ENCODE measurements at places on chromosomes 13 and 19. TPM values are rescaled to one million over a fixed set of nuclear protein-coding genes. Genes with fewer than 3 reads are reported as not detected.
A peak's percentile ranks its signal among the peaks of the same experiment; 100 is the strongest.

- no peaks in the 10 kb centered on the region for H3K27me3 ChIP-seq
- H3K4me3 ChIP-seq = no peak overlapping the region
- H3K36me3 ChIP-seq = no peaks in the 10 kb centered on the region
- no peak overlapping the region for H3K27ac ChIP-seq
- H3K4me1 ChIP-seq = no peaks in the 10 kb centered on the region
Measured at GRCh38 chr13:89163096-89163495, 1491.9 kb downstream of the SLITRK5 start.

The MEGF8 gene
- total RNA-seq = 9.1 TPM

- no peak overlapping the region for H3K4me3 ChIP-seq
- no peak overlapping the region for H3K27ac ChIP-seq
- peaks cover 3% of the 10 kb centered on the region for H3K4me1 ChIP-seq
Measured at GRCh38 chr19:8147582-8147978, 1.8 kb downstream of the FBN3 start.

GRCh38 chr19:11380653-11381537 is 3.2 kb downstream of the EPOR start:
- H3K4me1 ChIP-seq = peaks cover 42% of the 10 kb centered on the region
- H3K27me3 ChIP-seq = peaks cover 14% of the 10 kb centered on the region
- peak overlapping the region; percentile 99 for H3K27ac ChIP-seq
- DNase-seq = peak; percentile 99
- H3K4me3 ChIP-seq = peak overlapping the region; percentile 87
- H3K36me3 ChIP-seq = peaks cover 14% of the 10 kb centered on the region

The GNA15 gene
- total RNA-seq = 134 TPM

The TSSK6 gene
- total RNA-seq = 4.4 TPM

- H3K4me1 ChIP-seq = peaks cover 23% of the 10 kb centered on the region
- DNase-seq = peak; percentile 92
- peak within 1 kb of the TSS; percentile 89 for H3K4me3 ChIP-seq
- H3K36me3 ChIP-seq = peaks cover 33% of the 10 kb centered on the region
Measured at GRCh38 chr19:18173572-18174288, at the start of gene IFI30. IFI30 (plus strand) TSS chr19:18173813; CDS start chr19:18173842, 29 bp downstream.

DNA sequence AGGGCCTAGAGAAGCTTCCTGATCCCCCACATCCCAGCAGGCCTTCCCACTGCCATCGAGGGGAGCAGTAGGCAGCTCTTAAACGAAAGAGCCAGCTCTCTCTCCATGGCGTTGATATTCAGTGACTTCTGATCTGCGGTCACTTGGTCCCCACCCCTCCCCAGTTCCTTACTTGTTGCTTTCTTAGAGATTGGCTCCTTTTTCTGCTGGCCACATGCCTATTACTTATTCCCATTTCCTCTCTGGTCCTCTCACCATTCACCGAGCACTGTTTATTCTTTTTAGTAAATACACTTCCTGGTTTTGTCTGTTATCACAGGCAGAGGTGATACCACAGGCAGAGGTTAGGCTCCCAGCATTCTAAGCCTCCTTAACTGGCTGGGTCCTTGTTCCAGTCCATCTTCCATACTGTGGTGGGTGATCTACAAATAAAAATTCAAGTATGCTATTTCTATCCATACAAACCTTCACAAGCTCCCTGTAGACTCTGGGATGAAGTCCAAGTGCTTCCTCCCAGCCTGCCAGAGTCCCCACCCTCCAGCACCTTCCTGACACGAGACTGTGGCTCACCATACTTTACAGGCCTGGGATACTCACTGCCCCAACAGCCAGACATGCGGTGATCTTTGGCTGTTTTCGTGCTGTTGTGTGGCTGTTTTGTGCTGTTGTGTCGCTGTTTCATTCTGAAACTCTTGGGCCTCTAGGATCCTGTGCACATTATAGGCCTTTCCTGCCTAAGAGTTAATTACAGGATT is 315.9 kb downstream of the ATP8A2 start:
- DNase-seq = no peak
- peaks cover 6% of the 10 kb centered on the region for H3K27me3 ChIP-seq
- no peak overlapping the region for H3K4me3 ChIP-seq
- no peaks in the 10 kb centered on the region for H3K36me3 ChIP-seq

- no peak overlapping the region for H3K4me3 ChIP-seq
- H3K27me3 ChIP-seq = no peaks in the 10 kb centered on the region
- H3K36me3 ChIP-seq = no peaks in the 10 kb centered on the region
- H3K4me1 ChIP-seq = no peaks in the 10 kb centered on the region
Measured at GRCh38 chr13:83117046-83117445, 765.2 kb downstream of the SLITRK1 start.

The ZNF675 gene
- 17.3 TPM for total RNA-seq

The PCSK4 gene
- total RNA-seq = 1.6 TPM

DNA sequence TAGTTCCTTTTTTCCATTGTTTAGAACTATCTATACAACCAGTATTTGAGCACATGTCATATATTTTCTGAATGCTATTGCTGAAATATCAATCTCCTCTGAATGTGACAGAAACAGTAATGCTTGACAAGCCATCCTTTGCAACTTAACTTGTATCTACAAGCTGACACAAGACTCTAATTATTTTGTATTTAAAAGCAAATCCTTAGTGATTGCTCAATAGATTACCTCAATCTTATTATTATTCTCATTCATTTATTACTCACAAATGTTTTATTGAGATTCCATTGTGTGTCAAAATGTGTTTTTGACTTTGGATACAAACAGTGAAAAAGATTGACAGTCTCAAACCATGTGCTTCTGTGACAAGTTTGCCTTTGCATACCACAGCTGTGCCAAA is 787.8 kb upstream of the PRR20A start:
- H3K36me3 ChIP-seq = no peaks in the 10 kb centered on the region
- no peak overlapping the region for H3K27ac ChIP-seq
- H3K27me3 ChIP-seq = no peaks in the 10 kb centered on the region
- no peak overlapping the region for H3K4me3 ChIP-seq
- no peak for DNase-seq

The ZNF440 gene
- 7.4 TPM for total RNA-seq

The OR7A5 gene
- not detected for total RNA-seq

The RUVBL2 gene
- 195 TPM for total RNA-seq

The FSD1 gene
- total RNA-seq = 44.2 TPM

DNA sequence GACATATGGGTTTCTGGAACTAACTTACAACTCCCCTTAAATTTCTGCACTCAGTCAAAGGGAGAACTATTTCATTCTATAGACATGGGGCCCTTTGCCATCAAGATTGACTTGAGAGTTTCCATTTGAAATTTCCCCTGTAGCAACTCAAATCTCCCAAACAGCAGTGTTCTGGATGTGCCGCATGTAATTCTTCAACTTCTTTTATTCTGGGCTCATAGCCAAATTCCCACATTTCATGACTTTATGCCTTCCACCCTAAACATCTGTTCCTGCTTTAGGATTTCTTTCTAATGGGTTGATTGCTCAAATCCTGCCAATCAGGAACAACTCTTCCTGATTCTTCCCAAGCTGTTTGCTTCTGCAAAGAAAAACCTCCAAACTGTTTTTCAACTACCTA is 336.0 kb downstream of the TBC1D4 start:
- DNase-seq = no peak
- no peaks in the 10 kb centered on the region for H3K36me3 ChIP-seq
- H3K4me1 ChIP-seq = no peaks in the 10 kb centered on the region

DNA sequence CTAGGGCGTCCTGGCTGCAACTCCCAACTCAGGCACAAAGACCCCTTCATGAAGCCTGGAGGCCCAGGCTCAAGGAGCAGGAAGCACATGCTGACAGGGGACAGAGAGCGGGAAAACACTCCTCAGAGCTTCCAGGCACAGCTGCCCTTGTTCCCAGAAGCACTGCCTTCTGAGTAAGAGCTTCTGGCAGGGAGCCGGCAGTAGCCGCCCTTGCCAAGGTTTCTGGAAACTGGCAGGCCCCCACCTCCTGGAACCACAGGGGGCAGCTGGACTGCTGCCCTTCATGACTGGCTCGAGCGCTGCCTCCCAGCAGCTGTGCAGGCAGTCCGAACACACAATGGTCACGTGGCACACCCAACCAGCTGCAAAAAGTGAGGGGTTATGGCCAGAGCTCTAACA is 33.6 kb upstream of the EPHX3 start:
- DNase-seq = no peak
- no peak overlapping the region for H3K4me3 ChIP-seq
- H3K27me3 ChIP-seq = no peaks in the 10 kb centered on the region
- H3K36me3 ChIP-seq = peaks cover 63% of the 10 kb centered on the region

The ZNF415 gene
- total RNA-seq = 0.78 TPM

The KPNA3 gene
- total RNA-seq = 58.8 TPM

- no peaks in the 10 kb centered on the region for H3K36me3 ChIP-seq
- no peak overlapping the region for H3K27ac ChIP-seq
- DNase-seq = peak; percentile 31
- H3K4me1 ChIP-seq = peaks cover 1% of the 10 kb centered on the region
- H3K4me3 ChIP-seq = no peak overlapping the region
- H3K27me3 ChIP-seq = peaks cover 2% of the 10 kb centered on the region
Measured at GRCh38 chr13:44111701-44112100, 232.0 kb downstream of the LACC1 start.

DNA sequence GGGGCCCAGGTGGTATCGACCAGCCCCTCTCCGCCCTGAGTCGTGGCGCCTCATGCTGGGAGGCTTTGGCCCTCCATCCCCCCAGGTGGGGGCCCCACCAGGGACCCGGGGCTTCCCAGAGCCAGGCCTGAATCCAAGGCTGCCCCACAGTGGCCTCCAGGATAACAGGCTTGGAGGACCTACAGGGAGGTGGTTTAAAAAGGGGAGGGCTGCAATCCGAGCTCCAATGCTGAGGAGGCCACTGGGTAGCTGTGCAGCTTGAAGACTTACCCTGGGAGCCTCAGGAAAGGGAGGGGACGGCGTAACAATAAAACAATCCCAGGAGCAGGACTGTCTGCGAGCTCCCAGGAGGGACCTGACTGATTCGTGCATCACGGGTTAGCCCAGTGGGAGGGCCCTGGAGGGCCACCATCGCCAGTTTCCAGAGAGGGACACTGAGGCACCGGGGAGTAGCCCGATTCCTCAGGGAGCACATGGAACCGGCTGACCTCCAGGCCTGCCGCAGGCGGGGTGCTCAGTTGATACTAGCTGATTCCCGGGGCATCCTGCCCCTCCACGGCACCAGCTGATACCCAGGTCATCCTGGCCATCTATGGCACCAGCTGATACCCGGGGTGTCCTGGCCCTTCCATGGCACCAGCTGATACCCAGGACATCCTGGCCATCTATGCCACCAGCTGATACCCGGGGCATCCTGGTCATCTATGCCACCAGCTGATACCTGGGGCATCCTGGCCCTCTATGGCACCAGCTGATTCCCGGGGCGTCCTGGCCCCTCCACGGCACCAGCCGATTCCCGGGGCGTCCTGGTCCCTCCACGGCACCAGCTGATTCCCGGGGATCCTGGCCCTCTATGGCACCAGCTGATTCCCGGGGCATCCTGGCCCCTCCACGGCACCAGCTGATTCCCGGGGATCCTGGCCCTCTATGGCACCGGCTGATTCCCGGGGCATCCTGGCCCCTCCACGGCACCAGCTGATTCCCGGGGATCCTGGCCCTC is 3.7 kb upstream of the C2CD4C start:
- H3K27me3 ChIP-seq = peaks cover 11% of the 10 kb centered on the region
- peaks cover 5% of the 10 kb centered on the region for H3K4me1 ChIP-seq
- DNase-seq = no peak
- H3K4me3 ChIP-seq = no peak overlapping the region

- no peaks in the 10 kb centered on the region for H3K27me3 ChIP-seq
- no peak for DNase-seq
- H3K27ac ChIP-seq = no peak overlapping the region
- no peaks in the 10 kb centered on the region for H3K36me3 ChIP-seq
- H3K4me1 ChIP-seq = no peaks in the 10 kb centered on the region
- no peak overlapping the region for H3K4me3 ChIP-seq
Measured at GRCh38 chr13:80633251-80633650, 292.3 kb upstream of the SPRY2 start.

- no peak overlapping the region for H3K27ac ChIP-seq
- no peaks in the 10 kb centered on the region for H3K36me3 ChIP-seq
Measured at GRCh38 chr13:66378894-66379293, 851.2 kb downstream of the PCDH9 start.

DNA sequence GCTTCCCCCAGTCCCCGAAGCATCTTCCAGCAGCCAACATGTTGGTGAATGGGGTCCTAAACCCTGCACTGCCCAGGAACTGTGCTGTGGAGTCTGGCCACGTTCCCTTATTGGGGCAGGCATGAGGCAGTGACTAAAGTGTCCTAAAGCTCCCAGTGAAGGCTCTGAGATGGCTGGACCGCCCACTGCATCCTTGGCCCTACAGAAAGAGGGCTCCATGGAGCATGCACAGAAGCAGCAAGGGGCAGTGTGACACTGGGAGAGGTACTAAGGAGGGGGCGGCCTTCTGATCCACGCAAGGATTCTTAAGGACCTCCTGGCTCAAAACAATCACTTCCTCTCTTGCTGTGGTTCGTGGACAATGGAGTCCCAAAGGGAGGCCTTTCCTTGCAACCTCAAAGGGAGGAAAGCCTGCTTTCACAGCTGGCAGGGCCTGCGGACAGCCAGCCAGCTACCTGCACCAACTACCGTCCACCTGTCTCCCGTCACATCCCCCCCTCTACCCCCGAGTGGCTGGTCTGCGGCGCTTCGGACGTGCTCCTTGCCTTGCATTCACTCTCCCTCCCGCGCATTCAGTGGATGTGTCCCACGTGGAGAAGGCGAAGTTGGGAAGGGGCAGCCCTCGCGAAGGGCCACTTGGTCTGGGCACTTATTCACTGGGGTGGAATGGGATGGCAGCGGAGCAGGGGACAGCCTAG is 63.9 kb upstream of the STARD13 start:
- no peak overlapping the region for H3K4me3 ChIP-seq
- H3K4me1 ChIP-seq = peaks cover 2% of the 10 kb centered on the region
- peaks cover 54% of the 10 kb centered on the region for H3K27me3 ChIP-seq
- H3K36me3 ChIP-seq = no peaks in the 10 kb centered on the region
- no peak for DNase-seq

GRCh38 chr19:29248332-29248844 is 35.4 kb upstream of the UQCRFS1 start:
- no peaks in the 10 kb centered on the region for H3K4me1 ChIP-seq
- H3K27me3 ChIP-seq = peaks cover 9% of the 10 kb centered on the region
- no peak overlapping the region for H3K27ac ChIP-seq
- H3K4me3 ChIP-seq = no peak overlapping the region
- H3K36me3 ChIP-seq = no peaks in the 10 kb centered on the region
- DNase-seq = no peak

DNA sequence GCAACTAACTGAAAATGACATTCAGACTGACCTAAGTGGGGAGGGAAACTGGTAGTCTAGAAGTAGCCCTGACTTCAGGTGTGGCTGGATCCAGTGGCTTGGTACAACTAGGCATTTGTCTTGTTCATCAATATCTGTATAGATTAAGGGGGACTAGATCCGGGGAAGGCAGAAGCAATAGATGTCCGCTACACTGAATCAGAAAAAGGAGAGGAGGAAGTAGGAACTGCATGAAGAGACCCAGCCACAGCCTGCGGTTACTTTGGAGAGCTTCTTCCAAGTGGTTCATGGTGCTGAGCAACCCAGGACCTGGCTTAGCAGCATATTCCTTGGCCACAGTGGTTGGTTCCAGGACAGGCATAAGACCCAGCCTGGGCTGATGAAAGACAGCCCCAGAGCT is 9.9 kb upstream of the PRODH2 start:
- DNase-seq = no peak
- H3K4me1 ChIP-seq = peaks cover 3% of the 10 kb centered on the region
